ENCODE measurements at places on chromosomes 12 and 14. TPM values are rescaled to one million over a fixed set of nuclear protein-coding genes. Genes with fewer than 3 reads are reported as not detected.
A peak's percentile ranks its signal among the peaks of the same experiment; 100 is the strongest.

The SLC39A2 gene
- total RNA-seq = not detected

- DNase-seq = no peak
These were observed 35.9 kb downstream of the SLC8B1 start for GRCh38 chr12:113298861-113299545.

DNA sequence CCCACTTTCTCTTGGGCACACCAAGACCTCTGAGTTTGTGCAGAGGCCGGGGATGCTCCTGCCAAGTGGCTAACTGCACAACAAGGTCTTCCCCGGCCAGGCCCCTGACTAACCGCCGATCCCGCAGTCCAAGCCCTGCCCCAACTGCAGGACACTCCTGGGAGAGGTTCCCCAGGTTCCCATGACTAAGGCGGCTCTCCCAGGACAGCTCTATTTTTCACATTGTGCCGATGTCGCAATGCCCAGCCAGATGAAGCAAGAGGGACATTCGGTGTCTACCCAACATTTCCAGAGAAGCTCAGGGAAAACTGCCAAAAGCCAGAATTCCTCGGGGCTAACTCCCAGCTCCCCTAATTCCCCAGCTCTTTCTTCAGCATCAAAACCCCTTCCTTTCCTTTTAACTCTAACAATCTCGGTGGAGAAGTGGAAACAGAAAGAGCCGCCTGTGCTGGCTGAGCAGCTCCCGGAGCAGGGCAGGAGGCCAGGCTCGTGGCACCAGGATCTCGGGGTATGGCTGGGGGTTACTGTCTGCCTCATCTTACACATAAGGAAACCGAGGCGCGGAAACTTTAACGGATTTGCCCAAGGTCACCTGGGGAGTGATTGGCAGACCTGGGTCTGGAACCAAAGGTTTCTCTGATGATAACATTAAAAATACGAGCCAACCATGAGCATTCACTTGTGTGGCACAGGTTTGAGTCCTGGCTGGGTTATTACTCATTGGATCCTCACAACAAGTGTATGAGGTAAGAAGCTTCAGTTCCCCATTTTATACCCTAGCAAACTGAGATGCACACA, 318.2 kb downstream of the BCL11B start:
- peak; percentile 24 for DNase-seq

- DNase-seq = no peak
These were observed 134.1 kb upstream of the KRAS start for GRCh38 chr12:25384893-25385248.

GRCh38 chr12:59036347-59036746, 116.0 kb upstream of the LRIG3 start:
- DNase-seq = no peak

The SLC25A21 gene
- total RNA-seq = 0.58 TPM

DNA sequence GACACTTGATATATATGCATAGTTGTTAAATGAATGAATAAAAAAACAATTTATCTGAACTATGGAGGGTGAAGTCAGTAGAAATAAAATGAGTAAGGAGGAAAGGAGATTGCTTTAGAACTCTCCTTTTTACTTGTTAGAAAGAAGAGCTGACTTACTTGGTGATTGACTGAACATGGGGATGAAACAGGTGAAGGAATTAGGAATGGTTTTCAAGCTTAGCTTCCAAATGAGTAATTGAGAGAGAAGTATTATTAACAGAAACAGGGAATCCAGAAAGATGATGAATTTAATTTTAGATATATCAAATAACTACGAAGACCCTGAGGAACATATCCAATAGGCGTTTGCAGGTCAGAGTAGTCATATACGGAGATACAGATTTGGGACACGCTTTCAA, 33.6 kb upstream of the EMP1 start:
- no peak for DNase-seq

GRCh38 chr12:2692080-2692479, 102.7 kb upstream of the FKBP4 start:
- no peak for DNase-seq

GRCh38 chr14:80167793-80168448, 43.4 kb downstream of the DIO2 start:
- no peak for DNase-seq

- DNase-seq = no peak
These were observed 26.8 kb downstream of the CCDC177 start for GRCh38 chr14:69547701-69548348.

The CCNB1IP1 gene
- 22.0 TPM for total RNA-seq

GRCh38 chr12:132489078-132489601, 811 bp upstream of the FBRSL1 start:
- DNase-seq = no peak

The KRT73 gene
- total RNA-seq = not detected

The IL22 gene
- total RNA-seq = not detected

The ANG gene
- total RNA-seq = 3.2 TPM

GRCh38 chr12:114671443-114672411, 12.2 kb downstream of the TBX3 start:
- DNase-seq = no peak

GRCh38 chr12:5123921-5124320, 80.2 kb downstream of the KCNA5 start:
- DNase-seq = peak; percentile 54

DNA sequence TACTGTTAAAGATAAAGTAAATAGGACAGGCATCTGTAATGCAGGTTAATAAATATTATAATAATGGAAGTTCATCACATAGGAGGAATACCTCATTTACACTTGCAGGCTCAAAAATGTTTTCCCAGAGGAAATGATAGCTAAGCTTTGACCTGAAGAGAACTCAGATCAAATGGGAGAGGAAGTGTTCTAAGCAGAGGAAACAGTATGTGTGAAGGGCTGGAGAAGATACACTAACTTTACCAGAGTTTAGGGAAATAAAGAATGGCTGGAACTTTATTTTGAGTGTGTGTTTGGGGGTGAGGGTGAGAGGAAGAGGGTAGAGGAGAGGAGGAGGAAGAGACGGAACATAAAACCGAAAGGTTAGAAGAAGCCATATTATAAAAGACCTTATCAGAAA, 34.0 kb upstream of the AP4S1 start:
- DNase-seq = no peak

The DGLUCY gene
- total RNA-seq = 12.1 TPM

DNA sequence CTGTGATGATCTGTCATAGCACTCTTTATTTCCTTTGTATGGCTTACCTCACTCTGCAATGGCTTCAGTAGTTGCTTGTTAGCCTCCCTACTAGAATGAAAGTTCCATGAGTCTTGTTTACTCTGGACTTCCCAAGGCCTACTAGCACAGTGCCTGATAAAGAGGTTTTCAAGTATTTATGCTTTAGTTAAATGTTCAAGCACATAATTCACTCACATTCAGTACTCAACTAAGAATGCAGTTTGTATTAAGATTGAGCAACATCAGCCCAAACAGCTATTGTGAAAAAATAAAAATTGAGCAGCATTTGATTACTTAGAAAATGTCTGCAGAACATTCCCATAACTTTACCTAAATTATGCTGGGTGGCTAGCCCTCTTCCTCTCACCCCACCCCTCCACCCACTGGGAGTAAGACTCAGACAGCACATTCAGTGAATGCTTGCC, 158.9 kb upstream of the AMIGO2 start:
- no peak for DNase-seq

GRCh38 chr14:91732859-91733477, 1.1 kb upstream of the CATSPERB start:
- no peak for DNase-seq

The LRRIQ1 gene
- total RNA-seq = not detected

DNA sequence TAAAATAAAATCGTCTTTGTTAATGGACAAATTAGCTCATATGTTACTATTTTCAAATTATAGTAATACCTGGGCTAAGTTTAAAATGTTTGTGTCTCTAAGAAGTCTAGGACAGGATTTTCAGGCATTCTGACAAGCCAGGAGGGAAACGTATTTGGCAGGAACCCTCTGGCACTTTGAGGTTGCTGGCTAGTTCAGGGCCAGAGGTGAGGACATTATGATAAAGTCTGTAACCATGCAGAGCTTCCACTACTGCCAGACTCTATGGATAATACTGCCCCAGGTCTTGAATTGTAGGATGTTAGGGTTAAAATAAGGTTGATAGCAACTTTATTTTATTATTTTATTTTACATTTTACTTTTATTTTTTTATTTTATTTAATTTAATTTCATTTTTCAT, 56.4 kb downstream of the RPAP3 start:
- DNase-seq = no peak

- DNase-seq = peak; percentile 2
These were observed 258.6 kb upstream of the TMEM132C start for GRCh38 chr12:128008341-128008740.

GRCh38 chr12:64221651-64222008, 466 bp downstream of the KICS2 start:
- DNase-seq = peak; percentile 66

The ABHD4 gene
- total RNA-seq = 30.7 TPM

DNA sequence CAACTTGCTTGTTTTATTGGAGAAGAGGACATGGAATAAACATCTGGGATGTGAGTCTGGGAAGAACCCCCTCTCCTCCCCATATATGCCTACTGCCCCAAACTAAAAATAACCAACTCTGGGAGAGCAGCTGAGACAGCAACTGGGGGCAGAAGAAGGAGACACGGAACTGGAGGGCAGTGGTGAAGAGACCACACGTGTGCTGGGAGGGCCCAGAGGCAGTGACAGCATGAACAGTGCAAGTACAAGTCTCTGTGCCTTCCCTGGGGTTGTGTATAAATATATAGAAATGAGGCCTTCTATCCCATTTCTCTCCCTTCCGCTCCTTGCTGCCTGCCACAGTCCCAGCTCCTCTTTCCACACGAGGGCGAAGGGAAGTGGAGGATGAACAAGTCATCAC, 4.0 kb upstream of the KRT73 start:
- no peak for DNase-seq

Data from HFFc6 (cell line).